ENCODE measurements at places on chromosomes 7 and 10. TPM values are rescaled to one million over a fixed set of nuclear protein-coding genes. Genes with fewer than 3 reads are reported as not detected.
A peak's percentile ranks its signal among the peaks of the same experiment; 100 is the strongest.

DNA sequence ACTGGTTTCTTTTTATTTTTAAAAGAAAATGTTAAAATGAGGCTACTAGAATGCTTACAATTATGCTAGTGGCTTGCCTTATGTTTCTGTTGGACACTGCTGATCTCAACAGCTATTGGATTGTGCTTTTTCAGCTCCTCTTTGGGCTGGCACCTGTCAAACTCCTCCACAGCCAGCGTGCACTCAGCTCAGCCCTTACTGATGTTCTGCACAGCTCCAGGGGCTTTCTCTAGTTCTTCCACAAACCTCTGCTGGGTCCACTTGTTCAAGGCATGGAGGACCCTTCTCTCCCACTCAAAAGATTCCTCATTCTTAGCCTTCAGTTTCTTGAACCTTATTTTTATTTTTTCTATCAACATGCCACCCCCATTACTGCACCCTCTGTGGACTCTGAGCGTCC is 96.0 kb downstream of the VIPR2 start:
- DNase-seq: no peak

GRCh38 chr10:288316-289200 is 153.3 kb downstream of the ZMYND11 start:
- DNase-seq: no peak

- peak; percentile 44 for DNase-seq
Observed at GRCh38 chr7:66682350-66683093, 53.8 kb downstream of the KCTD7 start.

Gene ANLN
- 95.5 TPM for total RNA-seq

DNA sequence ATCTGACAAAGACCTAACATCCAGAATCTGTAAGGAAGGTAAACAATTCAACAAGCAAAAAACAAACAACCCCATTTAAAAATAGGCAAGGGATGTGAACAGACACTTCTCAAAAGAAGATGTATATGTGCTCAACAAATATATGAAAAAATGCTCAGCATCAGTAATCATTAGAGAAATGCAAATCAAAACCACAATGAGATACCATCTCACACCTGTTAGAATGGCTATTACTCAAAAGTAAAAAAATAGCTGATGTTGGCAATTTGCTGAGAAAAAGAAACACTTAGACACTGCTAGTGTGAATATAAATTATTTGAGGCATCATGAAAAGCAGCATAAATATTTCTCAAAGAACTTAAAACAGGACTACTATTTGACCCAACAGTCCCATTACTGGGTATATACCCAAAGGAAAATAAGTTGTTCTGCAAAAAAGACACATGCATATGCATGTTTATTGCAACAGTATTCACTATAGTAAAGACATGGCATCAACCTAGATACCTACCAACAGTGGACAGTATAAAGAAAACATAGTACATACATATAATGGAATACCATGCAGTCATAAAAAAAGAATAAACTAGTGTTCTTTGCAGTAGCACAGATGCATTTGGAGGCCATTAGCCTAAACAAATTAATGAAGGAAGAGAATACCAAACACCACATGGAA is 980.1 kb downstream of the KCNMA1 start:
- no peak for DNase-seq

- DNase-seq: peak; percentile 78
Observed at GRCh38 chr7:1403638-1404459, 55.4 kb downstream of the MICALL2 start.

GRCh38 chr10:106401161-106401560 is 763.3 kb downstream of the SORCS1 start:
- DNase-seq: no peak

- no peak for DNase-seq
Observed at GRCh38 chr7:98837630-98837972, 32.2 kb downstream of the TMEM130 start.

Gene FAM171A1
- total RNA-seq: 40.0 TPM

- no peak for DNase-seq
Observed at GRCh38 chr7:911791-912480, 35.6 kb downstream of the GET4 start.

Gene BEND7
- 14.2 TPM for total RNA-seq

DNA sequence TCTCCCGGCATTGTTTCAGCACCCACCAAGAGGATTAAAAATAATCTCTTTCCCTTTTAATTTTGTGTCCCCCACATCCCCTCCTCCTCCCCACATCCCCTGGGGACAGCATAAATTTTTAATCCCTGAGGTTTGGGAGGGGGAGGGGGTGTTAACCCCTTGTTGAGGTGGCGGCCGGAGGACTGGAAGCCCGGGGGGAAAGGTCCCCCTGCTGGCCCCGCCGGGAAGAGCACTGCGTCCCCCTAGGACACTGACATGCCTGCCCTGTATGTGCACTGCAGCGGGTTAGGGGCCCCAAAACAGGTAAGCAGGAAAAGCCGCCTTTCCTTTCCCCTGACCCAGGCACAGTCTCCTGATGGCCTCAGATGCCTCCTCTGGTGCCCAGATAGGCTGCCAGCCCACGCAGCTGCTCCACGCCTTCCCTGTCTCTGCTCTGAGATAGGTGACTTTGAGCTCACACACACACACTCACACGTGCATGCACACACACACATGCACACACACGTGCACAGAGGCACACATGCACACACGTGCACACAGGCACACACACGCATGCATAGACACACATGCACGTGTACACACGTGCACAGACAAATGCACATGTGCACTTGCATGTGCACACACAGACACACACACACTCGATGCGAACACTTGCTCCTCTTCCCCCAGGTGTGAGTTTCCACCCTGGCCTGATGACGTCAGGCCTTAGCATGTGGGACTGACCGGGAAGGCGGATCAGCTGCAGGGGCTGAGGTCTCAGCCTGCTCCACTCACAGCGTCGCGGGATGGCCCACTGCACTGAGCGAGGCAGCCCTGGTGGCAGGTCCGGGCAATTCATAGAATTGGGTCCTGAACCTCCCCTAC is 12.3 kb downstream of the CNPY1 start:
- DNase-seq: peak; percentile 54

GRCh38 chr7:118734541-118734940 is 510.0 kb downstream of the ANKRD7 start:
- DNase-seq: no peak

Gene ZFAND2A
- total RNA-seq: 27.7 TPM

DNA sequence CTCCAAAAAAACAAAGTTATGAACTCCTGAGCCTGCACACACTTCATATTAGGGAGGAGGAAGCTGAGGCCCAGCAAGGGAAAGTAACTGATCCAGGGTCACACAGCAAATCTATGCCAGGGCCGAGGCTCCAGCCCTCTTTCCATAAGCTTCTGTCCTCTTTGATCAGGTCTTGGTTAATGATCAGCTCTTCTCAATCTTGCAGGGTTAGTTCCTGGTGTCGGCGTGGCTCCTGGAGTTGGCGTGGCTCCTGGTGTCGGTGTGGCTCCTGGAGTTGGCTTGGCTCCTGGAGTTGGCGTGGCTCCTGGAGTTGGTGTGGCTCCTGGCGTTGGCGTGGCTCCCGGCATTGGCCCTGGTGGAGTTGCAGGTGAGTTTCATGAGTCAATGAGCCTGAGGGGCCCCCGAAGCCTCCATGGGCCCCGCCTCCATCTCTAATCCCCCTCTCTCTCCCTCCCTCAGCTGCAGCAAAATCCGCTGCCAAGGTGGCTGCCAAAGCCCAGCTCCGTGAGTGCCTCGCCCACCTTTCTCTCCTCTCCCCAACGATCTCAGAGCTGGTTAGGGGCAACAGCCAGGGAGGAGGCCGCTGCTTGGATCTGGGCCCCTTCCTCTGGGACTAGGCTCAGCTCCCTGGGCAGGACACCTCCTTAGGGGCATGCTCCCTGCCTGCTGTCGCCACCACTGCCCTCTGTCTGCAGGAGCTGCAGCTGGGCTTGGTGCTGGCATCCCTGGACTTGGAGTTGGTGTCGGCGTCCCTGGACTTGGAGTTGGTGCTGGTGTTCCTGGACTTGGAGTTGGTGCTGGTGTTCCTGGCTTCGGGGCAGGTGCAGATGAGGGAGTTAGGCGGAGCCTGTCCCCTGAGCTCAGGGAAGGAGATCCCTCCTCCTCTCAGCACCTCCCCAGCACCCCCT is 23.7 kb upstream of the LIMK1 start:
- DNase-seq: no peak

- no peak for DNase-seq
Observed at GRCh38 chr7:157488966-157489365, 152.2 kb downstream of the DNAJB6 start.

DNA sequence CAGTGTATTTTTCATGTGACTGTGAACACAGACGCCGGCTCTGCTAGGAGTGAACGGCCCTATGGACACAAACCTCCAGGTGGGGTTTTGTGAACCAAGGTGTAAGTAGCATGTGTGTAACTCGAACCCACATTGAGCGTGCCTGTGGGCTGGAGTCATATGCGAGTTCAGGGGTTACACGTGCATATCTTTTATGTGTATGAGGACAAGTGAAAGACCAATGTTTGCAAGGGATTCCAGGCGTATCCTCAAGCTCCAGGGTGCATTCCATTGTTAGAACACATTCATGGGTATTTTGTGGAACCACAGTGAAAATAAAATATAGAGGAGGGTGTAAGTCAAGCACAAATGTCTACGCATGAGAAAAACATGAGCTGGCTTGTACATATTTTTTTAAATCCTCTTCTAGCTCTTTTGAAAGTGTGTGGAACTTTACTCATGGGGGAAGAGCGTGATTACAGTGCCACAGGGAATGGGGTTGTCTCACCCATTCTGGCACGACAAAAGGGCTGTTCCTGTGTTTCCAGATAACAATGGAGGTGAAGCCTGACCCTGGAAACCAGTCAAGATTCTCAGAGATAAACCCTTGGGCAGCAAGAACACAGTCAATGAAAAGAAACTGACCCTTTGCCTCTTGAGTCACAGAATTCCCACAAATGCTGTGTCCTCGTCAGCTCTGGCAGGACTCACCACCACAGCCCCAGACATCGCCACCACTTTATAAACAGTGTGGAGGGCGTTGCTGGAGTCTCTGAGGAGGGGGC is 37.0 kb upstream of the GOT1 start:
- DNase-seq: peak; percentile 95
